ENCODE measurements at places on chromosomes 13 and 19. TPM values are rescaled to one million over a fixed set of nuclear protein-coding genes. Genes with fewer than 3 reads are reported as not detected.

DNA sequence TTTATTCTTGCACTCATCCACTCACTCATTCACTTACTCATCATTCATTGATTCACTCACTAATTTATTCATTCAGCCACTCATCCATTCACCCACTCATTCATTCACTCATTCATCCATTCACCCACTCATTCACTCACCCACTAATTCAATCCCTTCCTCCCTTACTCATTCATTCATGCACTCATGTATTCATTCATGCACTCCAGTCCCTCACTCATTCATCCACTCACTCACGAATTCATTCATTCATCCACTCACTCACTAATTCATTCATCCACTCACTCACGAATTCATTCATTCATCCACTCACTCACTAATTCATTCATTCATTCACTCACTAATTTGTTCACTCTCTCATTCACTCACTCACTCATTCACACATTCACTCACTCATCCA, 16.1 kb downstream of the ACTL9 start:
- no peaks in the 10 kb centered on the region for H3K36me3 ChIP-seq
- H3K27me3 ChIP-seq, result no peaks in the 10 kb centered on the region

ZNF324B gene
- 4.6 TPM for total RNA-seq

GRCh38 chr13:77595166-77595810, 59.8 kb downstream of the SCEL start:
- no peak overlapping the region for H3K4me3 ChIP-seq
- DNase-seq, result no peak
- no peaks in the 10 kb centered on the region for H3K36me3 ChIP-seq
- H3K4me1 ChIP-seq, result no peaks in the 10 kb centered on the region

DNA sequence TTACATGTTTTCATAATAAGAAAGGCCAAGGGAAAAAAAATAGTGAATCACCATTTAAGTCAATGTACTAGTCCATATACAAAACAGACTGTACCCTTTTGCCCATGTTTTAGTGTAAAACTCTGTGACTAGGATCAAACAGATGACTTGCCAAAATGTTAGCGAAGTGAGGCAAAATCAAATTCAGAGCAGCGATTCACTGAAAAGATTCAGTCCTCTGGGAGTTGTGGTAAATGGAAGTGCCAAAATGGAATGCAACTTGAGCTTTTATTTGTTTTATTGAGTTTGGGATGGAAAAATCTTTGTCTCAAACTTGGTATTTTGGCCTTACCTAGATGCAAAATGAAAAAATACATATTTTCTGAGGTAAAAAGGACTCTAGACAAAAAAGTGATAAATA, 9.1 kb downstream of the CDADC1 start:
- DNase-seq, result no peak
- H3K4me3 ChIP-seq, result no peak overlapping the region
- H3K36me3 ChIP-seq, result peaks cover 59% of the 10 kb centered on the region
- no peaks in the 10 kb centered on the region for H3K4me1 ChIP-seq
- no peaks in the 10 kb centered on the region for H3K27me3 ChIP-seq
- no peak overlapping the region for H3K27ac ChIP-seq

- H3K4me3 ChIP-seq, result no peak overlapping the region
- H3K4me1 ChIP-seq, result no peaks in the 10 kb centered on the region
- no peak for DNase-seq
- no peaks in the 10 kb centered on the region for H3K27me3 ChIP-seq
- H3K36me3 ChIP-seq, result no peaks in the 10 kb centered on the region
Observed at GRCh38 chr13:95222733-95223018, 78.6 kb downstream of the ABCC4 start.

GRCh38 chr19:31602548-31602947, 253.3 kb upstream of the TSHZ3 start:
- no peak for DNase-seq
- no peak overlapping the region for H3K27ac ChIP-seq
- no peak overlapping the region for H3K4me3 ChIP-seq
- no peaks in the 10 kb centered on the region for H3K36me3 ChIP-seq
- no peaks in the 10 kb centered on the region for H3K4me1 ChIP-seq
- H3K27me3 ChIP-seq, result no peaks in the 10 kb centered on the region

DNA sequence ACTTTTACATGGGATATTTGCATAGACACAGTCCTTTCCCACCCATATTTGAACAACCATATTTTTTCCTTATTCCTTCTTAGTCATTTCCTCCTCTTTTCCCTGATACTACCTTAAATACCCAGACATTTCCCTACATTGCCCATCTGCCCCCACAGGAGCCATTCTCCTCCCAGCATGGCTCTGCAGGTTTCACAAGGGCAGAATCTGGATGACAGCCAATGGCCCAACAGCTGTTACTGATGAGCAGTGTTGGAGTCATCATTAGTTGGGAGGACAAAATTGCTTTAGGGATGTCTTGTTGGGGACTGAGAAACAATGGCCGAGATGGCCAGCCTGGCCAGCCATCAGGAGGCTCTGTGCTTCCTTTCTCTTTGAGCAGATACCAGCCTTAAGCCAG, 209.5 kb downstream of the KLF5 start:
- no peak for DNase-seq
- no peak overlapping the region for H3K27ac ChIP-seq
- H3K4me1 ChIP-seq, result no peaks in the 10 kb centered on the region
- no peaks in the 10 kb centered on the region for H3K36me3 ChIP-seq
- no peak overlapping the region for H3K4me3 ChIP-seq

- no peak overlapping the region for H3K4me3 ChIP-seq
- no peak for DNase-seq
- H3K36me3 ChIP-seq, result no peaks in the 10 kb centered on the region
Observed at GRCh38 chr13:48892053-48892687, 83.5 kb upstream of the FNDC3A start.

DNA sequence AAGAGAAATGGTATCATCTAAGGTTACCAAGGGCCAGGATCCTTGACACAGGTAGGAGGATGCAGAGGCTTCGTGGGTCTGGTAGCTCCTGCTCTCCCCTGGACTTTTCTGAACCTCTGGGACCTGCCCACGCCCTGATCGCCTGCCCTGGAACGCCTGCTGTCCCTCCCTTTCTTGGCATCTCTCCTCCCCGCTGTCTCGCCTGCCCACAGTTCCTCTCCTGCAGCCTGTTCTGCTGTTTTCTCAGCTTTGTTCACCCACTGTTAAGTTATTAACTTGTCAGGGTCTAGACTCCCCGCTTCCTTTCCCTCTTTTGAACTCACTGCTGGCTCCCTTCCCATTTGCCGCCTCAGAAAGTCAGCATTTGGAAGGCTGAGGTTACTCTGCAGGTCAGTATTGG, 19.8 kb downstream of the SERP2 start:
- H3K27ac ChIP-seq, result no peak overlapping the region
- H3K36me3 ChIP-seq, result no peaks in the 10 kb centered on the region
- DNase-seq, result no peak
- H3K4me3 ChIP-seq, result no peak overlapping the region
- H3K27me3 ChIP-seq, result no peaks in the 10 kb centered on the region

ZIC2 gene
- total RNA-seq, result not detected

FREM2 gene
- total RNA-seq, result 0.27 TPM

DNA sequence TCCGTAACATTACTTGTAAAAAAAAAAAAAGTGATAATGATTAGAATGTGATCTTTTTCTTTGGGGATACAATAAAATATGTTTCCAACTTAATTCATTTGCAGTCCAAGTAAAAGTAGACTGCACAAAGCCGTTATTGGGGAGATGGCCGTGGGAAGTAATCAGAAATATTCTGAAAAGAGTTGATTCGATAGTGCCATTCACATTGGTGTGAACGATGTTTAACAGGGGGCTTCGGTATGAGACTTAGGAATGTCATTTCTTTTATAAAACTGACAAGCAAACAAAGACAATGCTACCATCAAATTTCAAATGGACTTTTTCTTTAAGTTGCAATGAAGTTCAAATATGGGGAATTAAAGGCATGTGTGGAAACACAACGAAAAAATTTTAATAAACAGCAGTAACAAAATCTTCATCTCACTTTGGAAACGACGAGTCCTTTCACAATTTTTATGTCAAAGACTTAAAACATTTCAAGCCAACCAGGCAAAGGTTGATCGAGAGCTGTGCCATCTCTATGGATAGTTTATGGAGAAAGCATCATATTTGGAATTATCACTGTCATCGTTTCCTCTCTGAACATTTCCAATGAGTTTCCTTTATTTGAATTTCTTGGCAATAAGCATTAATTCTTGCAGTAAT, 1.7 kb upstream of the ZIC5 start:
- peaks cover 97% of the 10 kb centered on the region for H3K27me3 ChIP-seq
- no peak overlapping the region for H3K4me3 ChIP-seq
- no peaks in the 10 kb centered on the region for H3K36me3 ChIP-seq
- DNase-seq, result no peak
- no peak overlapping the region for H3K27ac ChIP-seq

- DNase-seq, result no peak
- no peaks in the 10 kb centered on the region for H3K36me3 ChIP-seq
- H3K4me3 ChIP-seq, result no peak overlapping the region
- H3K27ac ChIP-seq, result no peak overlapping the region
- H3K4me1 ChIP-seq, result no peaks in the 10 kb centered on the region
Observed at GRCh38 chr13:78876915-78877549, 218.1 kb upstream of the OBI1 start.

GRCh38 chr13:36840718-36841250, 21.8 kb downstream of the RFXAP start:
- no peak overlapping the region for H3K27ac ChIP-seq
- H3K4me1 ChIP-seq, result no peaks in the 10 kb centered on the region
- no peaks in the 10 kb centered on the region for H3K27me3 ChIP-seq
- H3K4me3 ChIP-seq, result no peak overlapping the region
- H3K36me3 ChIP-seq, result no peaks in the 10 kb centered on the region

DNA sequence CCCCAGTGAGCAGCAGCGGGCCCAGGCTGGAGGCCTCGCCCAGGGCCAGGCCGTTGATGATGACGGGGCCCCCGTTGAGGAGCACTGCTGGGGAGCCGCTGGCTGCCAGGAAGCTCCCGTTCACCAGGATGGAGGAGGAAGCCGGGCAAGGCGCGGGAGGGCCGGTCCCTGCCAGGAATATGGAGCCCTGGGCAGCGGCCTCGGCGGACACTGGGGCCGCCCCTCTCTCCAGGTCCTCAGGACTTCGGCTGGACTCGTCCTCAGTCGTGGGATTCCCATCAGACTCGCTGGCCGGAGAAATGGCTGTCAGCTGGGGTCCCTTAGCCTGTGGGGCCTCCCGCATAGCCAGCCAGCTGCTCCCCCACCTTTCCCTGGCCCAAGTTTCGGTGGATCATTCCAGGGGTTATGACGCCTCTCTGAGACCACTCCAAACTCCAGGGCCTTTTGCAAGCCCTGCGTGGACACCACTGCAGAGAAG, 2.1 kb downstream of the SIX5 start:
- H3K4me1 ChIP-seq, result peaks cover 49% of the 10 kb centered on the region
- H3K36me3 ChIP-seq, result no peaks in the 10 kb centered on the region
- no peak for DNase-seq
- peak overlapping the region; percentile 97 for H3K27ac ChIP-seq
- peaks cover 50% of the 10 kb centered on the region for H3K27me3 ChIP-seq

GRCh38 chr19:31214086-31214485, 135.2 kb downstream of the TSHZ3 start:
- H3K4me3 ChIP-seq, result no peak overlapping the region
- no peak overlapping the region for H3K27ac ChIP-seq
- H3K36me3 ChIP-seq, result no peaks in the 10 kb centered on the region
- no peaks in the 10 kb centered on the region for H3K27me3 ChIP-seq
- DNase-seq, result peak; percentile 52
- H3K4me1 ChIP-seq, result no peaks in the 10 kb centered on the region

GRCh38 chr13:25440061-25440460, 68.3 kb downstream of the ATP8A2 start:
- H3K4me1 ChIP-seq, result no peaks in the 10 kb centered on the region
- no peaks in the 10 kb centered on the region for H3K36me3 ChIP-seq
- H3K27me3 ChIP-seq, result no peaks in the 10 kb centered on the region
- no peak for DNase-seq

- no peak overlapping the region for H3K4me3 ChIP-seq
- no peaks in the 10 kb centered on the region for H3K27me3 ChIP-seq
- H3K4me1 ChIP-seq, result no peaks in the 10 kb centered on the region
- no peak overlapping the region for H3K27ac ChIP-seq
- H3K36me3 ChIP-seq, result no peaks in the 10 kb centered on the region
Observed at GRCh38 chr13:29020314-29020713, 200.2 kb downstream of the MTUS2 start.

DNA sequence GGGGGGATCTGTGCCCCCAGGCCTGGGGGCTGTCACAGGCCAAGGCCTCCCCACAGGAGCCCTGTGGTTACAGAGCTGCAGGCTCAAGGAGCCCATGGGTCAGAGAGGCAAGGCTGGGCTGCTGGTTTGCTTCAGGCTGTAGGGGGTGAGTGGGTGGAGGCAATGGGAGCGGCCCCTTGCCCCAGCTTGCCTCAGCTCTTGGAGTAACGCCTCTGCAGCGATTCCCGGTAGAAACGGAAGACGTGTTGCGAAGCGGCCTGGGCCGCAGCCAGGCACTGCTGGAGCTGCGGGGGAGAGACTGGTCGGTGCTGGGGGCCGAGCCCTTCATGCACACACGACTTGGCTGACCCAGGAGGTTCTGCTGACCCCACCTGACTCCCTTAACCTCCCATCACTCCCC, 10.1 kb downstream of the TMEM91 start:
- no peaks in the 10 kb centered on the region for H3K4me1 ChIP-seq
- H3K27ac ChIP-seq, result no peak overlapping the region
- no peak for DNase-seq
- peaks cover 31% of the 10 kb centered on the region for H3K36me3 ChIP-seq
- no peaks in the 10 kb centered on the region for H3K27me3 ChIP-seq
- no peak overlapping the region for H3K4me3 ChIP-seq

DNA sequence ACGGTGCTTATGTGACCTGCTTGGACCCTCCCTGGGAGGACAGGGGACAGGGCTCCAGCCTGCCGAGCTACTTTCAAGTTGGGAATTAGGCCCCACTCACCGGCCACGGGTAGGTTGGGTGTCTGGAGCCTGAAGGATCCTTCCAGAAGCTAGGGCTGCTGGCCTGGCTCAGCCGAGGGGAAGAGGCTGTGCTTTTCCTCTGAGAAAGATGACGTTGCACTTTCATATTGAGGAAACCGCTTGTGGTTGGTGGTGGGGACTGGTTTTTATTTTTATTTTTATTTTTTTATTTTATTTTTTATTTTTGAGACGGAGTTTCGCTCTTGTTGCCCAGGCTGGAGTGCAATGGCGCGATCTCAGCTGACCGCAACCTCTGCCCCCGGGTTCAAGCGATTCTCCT, at the start of gene TMEM150B:
Gene TMEM150B, minus strand, starts transcription at position 170 of the 400 bp plus-strand sequence. CDS start 4,305 bp downstream, outside the sequence.
- peak within 1 kb of the TSS; percentile 52 for H3K27ac ChIP-seq
- no peak for DNase-seq
- no peaks in the 10 kb centered on the region for H3K36me3 ChIP-seq
- no peaks in the 10 kb centered on the region for H3K27me3 ChIP-seq
- no peak within 1 kb of the TSS for H3K4me3 ChIP-seq

GRCh38 chr13:25109341-25109740, 13.4 kb downstream of the PABPC3 start:
- no peak overlapping the region for H3K27ac ChIP-seq
- no peak overlapping the region for H3K4me3 ChIP-seq
- peaks cover 16% of the 10 kb centered on the region for H3K27me3 ChIP-seq
- DNase-seq, result no peak
- no peaks in the 10 kb centered on the region for H3K36me3 ChIP-seq

- no peak overlapping the region for H3K4me3 ChIP-seq
- no peaks in the 10 kb centered on the region for H3K27me3 ChIP-seq
- H3K36me3 ChIP-seq, result peaks cover 14% of the 10 kb centered on the region
- no peaks in the 10 kb centered on the region for H3K4me1 ChIP-seq
- no peak for DNase-seq
Observed at GRCh38 chr13:97279913-97280312, 57.8 kb downstream of the MBNL2 start.

GYS1 gene
- total RNA-seq, result 125 TPM

GRCh38 chr13:112940236-112940635, 28.8 kb upstream of the MCF2L start:
- H3K27ac ChIP-seq, result no peak overlapping the region
- H3K4me1 ChIP-seq, result peaks cover 4% of the 10 kb centered on the region
- H3K27me3 ChIP-seq, result no peaks in the 10 kb centered on the region
- H3K36me3 ChIP-seq, result no peaks in the 10 kb centered on the region
- no peak overlapping the region for H3K4me3 ChIP-seq
